ENCODE measurements at places on chromosomes 5 and 9. TPM values are rescaled to one million over a fixed set of nuclear protein-coding genes. Genes with fewer than 3 reads are reported as not detected.

GRCh38 chr5:67350185-67350584 is 153.6 kb upstream of the CD180 start:
- no peaks in the 10 kb centered on the region for H3K36me3 ChIP-seq
- peak overlapping the region; percentile 76 for H3K4me3 ChIP-seq
- no peak for DNase-seq

- no peaks in the 10 kb centered on the region for H3K36me3 ChIP-seq
- peaks cover 34% of the 10 kb centered on the region for H3K27me3 ChIP-seq
- no peak overlapping the region for H3K4me3 ChIP-seq
- no peak for DNase-seq
Observed at GRCh38 chr5:170357955-170358444, 31.2 kb downstream of the KCNMB1 start.

GRCh38 chr5:80369521-80369920 is 38.3 kb upstream of the ZFYVE16 start:
- no peak overlapping the region for H3K4me3 ChIP-seq
- DNase-seq = no peak
- no peak overlapping the region for H3K27ac ChIP-seq
- H3K4me1 ChIP-seq = no peaks in the 10 kb centered on the region
- H3K36me3 ChIP-seq = peaks cover 2% of the 10 kb centered on the region

Gene STPG3
- 0.62 TPM for total RNA-seq

Gene SAXO1
- total RNA-seq = not detected

Data from T-helper 17 cell (primary cell).